ENCODE measurements at places on chromosomes 3 and 15.

- peak; percentile 45 for DNase-seq
Observed at GRCh38 chr15:36501063-36501678, 78.3 kb upstream of the CDIN1 start.

GRCh38 chr3:194197981-194198695 lies 62.2 kb downstream of the HES1 start:
- DNase-seq: no peak

DNA sequence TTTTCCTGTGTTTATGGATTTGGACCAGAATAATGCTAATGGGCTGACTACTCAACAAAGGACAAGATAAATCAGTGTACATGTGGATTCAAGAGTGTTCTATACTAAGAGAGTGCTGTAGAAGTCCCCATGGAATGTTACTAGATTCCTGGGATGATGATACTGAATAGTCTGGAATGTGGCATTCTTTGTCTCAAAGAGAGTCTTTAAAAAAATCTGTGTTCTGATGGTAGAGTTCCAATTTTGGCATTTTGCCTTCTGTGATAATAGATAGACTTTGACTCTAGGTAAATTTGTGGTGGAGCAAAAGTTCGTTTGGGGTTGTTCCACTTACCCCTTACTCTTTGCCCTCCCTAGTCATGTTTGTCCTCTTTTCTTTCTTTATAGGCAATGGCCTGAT lies 43.7 kb downstream of the NMD3 start:
- DNase-seq: no peak

DNA sequence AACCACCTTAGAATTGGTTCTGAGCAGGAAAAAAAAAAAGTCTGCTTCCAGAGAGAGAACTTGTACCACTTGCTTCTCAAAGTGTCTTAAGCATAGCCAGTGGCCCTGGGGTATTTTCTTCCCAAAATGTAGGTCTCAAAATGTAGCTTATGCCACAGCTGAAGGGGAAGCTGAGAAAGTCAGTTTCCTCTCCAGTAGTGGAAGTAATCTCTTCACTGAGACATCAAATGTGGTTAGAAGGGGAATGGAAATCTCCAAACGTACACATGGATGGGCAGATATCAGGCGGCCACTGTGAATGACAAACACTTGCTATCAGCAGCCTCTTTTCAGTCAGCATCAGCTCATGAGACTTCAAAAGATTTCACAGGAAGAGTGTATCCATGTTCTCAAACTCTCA lies 841.2 kb downstream of the TUSC7 start:
- DNase-seq: no peak

GRCh38 chr3:29494305-29495036 lies 213.6 kb downstream of the RBMS3 start:
- DNase-seq: no peak

- DNase-seq: peak; percentile 32
Observed at GRCh38 chr3:15405448-15406050, 21.8 kb downstream of the METTL6 start.
